Stimulated activated CD4-positive, alpha-beta T cell treated with anti-CD3 and anti-CD28 coated beads, Interleukin-1b, Interleukin-23, amount 100 ng/mL, for 1 hour (primary cell): ENCODE measurements at places on chromosomes 4 and X.

DNA sequence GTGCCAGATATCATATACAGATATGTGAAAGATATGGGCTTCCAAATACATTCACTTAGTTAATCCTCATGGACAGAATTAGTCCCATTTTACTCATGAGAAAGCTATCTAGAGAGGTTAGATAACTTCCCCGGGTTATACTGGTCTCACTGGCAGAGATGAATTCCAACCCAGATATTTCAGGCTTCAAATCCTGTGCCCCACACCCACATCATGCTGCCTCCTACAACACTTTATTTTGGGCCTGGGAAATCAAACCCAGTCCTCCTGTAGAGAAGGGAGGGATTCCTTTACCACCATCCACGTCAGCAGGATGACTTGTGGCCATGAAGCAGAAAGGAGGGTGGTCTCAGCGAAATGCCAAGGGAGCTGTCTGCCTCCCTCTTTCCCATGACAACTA is 113.8 kb downstream of the ATP10D start:
- DNase-seq = no peak

DNA sequence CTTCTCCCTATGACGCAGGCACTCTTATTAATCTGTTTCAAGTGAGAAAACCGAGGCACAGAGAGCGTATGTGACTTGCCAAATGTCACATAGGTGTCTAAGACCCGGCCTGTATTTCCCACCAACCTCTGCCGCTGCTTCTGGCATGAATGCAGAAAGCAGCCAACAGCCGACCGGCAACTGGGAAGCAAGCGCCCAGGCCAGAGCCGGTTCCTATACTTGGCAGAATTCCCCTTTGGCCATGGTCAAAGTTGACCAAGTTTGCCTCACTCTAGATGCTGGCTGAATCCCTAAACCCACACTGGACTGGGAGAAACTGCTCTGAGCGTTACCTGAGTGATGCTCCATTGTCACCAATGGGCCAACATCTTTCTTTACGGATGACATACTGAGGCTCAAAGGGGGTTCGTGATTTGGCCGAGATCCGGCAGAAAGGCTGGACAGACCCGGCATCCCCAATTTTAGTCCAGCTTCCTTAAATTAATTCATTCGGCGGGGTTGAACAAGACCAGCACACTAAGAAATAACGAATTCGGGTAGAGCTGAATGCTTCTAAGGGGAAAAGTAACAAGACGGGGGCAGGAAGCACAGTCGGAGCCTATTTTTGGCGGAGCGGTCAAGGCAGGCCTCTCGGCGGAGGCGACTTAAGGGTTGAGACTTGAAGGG is 11.2 kb downstream of the MSX1 start:
- DNase-seq = no peak

- no peak for DNase-seq
Observed at GRCh38 chr4:688854-689681, at the start of gene SLC49A3. Gene SLC49A3, minus strand, starts transcription at chr4:689151. Its CDS starts 24 bp downstream, at chr4:689127.

GRCh38 chr4:70239884-70240591 is 2.4 kb upstream of the CSN3 start:
- DNase-seq = no peak

GRCh38 chrX:57380026-57380796 is 93.7 kb downstream of the FAAH2 start:
- DNase-seq = no peak

- DNase-seq = no peak
Observed at GRCh38 chrX:132758759-132759158, 199.7 kb downstream of the HS6ST2 start.

GRCh38 chr4:121076416-121076815 is 4.1 kb upstream of the NDNF start:
- no peak for DNase-seq

DNA sequence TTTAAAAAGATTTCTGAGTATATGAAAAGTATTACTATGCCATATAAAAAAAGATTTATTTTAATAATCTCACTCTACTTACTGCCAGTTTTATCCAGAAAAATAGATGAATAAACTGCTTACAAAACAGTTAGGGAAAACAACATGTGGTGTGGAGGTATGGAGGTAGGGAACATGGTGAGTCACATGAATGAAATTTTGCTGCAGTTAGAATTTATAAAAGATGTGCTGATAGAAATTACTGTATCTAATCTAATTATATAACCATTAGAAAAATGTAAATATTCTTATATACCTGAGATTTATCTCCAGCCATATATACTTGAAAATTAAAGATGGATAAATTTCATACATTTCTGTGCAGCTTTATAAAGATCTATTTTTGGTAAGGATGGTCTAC is 184.0 kb upstream of the ANK2 start:
- no peak for DNase-seq

DNA sequence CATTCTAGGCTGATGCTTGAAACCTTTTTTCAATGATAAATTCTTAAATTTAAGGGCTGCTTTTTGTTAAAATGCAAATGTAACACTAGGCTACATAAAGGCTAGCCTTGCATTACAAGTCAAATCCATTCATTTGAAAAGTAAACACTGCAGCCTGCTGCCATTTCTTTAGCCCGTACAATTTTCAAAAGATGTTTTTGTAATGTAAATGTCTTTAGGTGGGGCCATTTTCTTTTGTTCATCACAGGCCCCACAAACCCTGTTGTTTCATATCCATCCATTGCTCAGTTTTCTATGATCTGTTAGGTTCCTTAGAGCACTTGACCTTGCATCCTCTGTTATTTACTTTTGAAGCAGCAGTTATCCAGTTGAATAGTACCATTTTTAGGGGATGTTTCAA is 296.2 kb upstream of the AMOT start:
- DNase-seq = no peak

DNA sequence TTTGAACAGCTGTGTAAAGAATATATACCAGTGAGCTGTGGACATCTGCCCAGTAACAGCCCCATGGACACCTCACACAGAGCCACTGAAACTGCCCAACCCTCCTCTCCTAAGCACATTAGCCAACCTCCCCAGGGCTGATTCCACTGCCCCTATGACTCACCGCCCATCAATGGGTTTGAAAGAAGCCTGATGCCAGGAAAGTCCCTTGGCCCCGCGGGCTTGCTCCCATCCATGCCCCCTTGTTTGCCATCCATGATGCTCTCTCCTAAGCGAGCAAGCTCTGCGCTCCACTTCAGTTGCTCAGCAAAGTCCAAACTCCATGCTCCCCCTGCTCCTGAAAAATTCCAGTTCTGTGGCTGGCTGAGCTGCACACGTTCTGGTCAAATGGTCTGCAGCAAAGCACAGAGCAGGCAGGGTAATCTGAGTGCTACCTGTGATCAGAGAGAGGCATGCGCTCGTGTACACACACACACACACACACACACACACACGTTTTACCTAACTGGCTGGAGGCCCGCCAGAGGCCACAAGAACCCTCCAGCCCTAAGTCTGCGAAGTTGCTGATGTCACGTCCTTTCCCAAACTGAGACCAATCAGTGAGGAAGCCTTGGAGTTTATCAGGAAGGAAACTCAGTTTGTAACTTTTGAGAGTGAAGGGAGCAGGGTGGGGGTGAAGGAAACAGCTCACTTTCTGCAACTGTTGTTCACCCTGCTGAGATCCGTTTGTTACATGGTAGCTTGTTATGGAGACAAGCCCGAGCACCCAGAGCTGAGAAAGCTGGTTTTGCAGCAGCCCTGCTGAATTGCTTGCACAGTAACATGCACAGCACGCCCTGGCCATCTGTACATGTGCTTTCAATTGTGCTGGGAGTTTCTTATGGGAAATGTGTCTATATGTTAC is at the start of gene ASB9:
Gene ASB9, minus strand, starts transcription at position 466 of the 904 bp plus-strand sequence. Its CDS starts 209 bp downstream, at position 257.
- DNase-seq = no peak

DNA sequence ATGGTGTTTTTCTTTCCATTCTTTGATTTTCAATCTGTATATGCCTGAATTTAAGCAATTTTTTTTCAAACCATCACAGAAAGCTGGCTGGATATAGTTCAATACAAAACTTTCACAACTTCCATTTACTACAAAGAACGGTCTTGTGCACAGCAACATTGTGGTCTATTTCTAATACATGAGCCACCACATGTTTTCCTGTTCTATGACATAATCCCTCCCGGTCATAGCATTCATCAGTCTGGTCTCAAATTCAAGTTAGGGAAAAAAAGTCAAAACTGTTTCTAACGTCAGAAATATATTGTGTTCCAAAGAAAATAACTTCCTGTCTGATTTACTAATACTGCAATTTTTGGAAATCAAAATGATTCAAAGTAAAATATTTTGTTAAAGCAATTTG is 7.5 kb upstream of the CXCL6 start:
- no peak for DNase-seq

DNA sequence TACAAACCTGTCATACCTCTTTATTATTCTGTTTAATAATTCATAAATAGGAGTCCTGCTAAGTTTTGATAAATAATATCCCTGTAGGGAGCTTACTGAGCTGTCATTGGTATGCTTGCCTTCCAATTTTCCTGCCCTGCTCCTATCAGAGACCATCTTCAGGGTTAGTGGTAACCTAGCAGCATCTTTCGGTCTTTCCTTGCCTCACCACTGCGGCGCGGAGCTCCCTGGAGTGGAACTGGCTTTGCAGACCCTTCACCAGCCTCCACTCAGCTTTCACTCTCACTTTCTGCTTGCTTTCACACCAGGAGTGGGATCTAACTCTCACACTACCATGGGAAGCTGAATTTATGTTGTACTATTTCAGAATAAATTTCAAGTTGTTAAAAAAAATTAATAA is 481.7 kb upstream of the ATOH1 start:
- no peak for DNase-seq

- DNase-seq = no peak
Observed at GRCh38 chrX:132181364-132181763, 37.9 kb downstream of the RAP2C start.

DNA sequence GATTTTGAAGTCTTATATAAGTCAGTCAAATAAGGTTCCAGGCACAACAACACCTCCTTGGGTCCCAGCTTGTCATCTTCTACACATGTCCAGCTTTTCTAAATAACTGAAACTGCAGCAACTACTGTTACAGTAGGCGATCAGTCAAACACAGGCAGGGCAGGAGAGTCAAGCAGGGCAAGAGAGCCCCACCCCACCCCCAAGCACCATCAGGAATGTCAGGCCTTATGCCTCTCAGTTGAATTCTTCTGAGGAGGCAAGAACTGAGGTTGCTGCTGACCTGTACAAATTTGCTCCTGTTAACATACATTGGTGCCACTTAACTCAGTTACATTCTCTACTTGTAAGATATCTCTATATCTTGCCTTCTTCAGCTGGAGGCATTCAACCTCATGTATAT is 608.8 kb upstream of the PCDH10 start:
- DNase-seq = no peak

DNA sequence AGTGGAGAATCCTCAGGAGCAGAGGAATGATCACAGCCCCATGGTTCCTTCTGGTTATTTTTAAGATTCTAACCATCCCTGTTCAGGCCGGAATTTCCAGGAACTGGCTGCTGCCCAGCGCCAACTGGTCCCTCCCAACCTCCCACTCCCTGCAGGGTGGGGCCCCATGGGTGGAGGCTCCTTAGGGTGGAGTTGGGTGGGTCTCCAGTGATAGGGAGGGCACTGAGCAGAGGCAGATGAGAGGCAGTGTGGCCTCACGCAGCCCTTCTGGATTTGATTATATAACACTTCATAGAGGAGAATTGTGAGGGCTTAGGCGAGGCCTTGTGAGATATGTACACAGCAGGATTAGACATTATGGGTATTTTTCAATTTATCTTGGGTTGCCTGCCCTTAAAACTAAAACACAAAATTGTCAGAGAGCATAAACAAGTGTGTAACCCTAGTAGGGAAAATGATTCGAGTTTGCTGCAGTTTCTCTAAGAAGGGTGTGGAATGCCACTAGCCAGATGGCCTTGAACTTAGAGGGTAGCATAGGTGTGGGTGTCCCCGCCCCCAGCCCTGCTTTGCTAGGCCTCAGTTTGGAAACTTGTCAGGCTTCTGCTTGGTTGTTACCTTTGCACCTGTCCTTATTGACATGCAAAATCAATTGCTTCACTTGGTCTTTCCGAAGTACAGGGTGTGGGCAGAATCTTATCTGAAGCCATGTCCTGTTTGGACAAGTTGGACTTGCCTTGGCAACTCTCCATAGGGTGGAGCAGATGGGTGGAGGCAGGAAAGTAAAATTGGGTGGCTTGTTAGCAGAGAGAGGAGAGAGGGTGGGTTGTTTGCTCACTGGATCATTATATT is 9.4 kb downstream of the KLF3 start:
- no peak for DNase-seq

GRCh38 chr4:103171006-103171405 is 27.1 kb downstream of the CENPE start:
- no peak for DNase-seq

DNA sequence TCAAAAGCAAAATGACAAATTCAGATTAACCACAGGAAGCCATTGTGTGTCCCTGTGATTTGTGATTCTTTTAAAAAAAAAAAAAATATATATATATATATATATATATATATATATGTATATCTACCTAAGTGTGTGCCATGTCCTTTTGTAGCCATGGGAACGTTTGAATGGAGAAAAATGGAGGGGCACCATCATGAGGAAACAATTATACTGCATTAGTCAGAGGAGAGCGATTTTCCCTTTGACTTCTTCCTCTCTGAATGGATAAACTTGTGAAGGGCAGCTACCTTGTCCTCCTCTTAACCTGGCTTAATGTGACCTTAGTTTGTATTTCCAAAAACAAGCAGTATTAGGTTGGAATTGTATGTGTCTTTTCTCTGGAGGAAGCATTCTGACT is 23.3 kb upstream of the CBLL2 start:
- DNase-seq = no peak

- no peak for DNase-seq
Observed at GRCh38 chr4:85113706-85114105, 147.2 kb upstream of the WDFY3 start.
